Mesothelial cell of epicardium (in vitro differentiated cells): ENCODE measurements at places on chromosomes 2 and 18. TPM values are rescaled to one million over a fixed set of nuclear protein-coding genes. Genes with fewer than 3 reads are reported as not detected.
A peak's percentile ranks its signal among the peaks of the same experiment; 100 is the strongest.

AQP12B gene
- not detected in 3 replicates for total RNA-seq

DNA sequence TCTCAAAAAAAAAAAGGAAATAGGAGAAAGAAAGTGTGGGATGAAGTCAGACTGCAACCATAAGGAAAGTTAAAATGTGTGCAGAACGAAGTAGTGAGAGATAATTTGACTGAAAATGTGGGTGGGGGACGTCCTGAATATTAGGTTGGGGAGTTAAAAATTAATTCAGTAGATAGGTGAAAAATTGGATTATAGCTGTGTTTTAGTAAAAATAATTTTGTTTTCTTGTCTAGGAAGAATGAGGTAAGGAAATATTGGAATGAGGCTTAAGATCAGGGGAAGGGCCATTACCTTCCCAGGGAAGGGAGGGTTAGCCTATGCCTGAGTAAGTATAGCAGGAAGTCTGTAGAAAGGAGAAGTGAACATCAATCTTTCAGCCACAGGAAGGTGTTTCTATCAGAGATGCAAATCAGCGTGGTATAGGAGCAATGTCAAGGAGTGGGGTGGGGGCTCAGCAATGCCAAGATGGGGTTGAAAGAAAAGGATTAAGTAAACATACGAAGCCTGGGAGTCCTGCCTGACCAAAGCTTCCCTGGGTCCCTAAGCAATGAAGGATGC lies 250.9 kb downstream of the PIEZO2 start:
- H3K27ac ChIP-seq, result no peak overlapping the region
- H3K27me3 ChIP-seq, result peaks cover 1% of the 10 kb centered on the region
- DNase-seq, result no peak
- H3K4me1 ChIP-seq, result peaks cover 7% of the 10 kb centered on the region
- H3K4me3 ChIP-seq, result no peak overlapping the region

- H3K27me3 ChIP-seq, result no peaks in the 10 kb centered on the region
- DNase-seq, result no peak
- H3K4me3 ChIP-seq, result no peak overlapping the region
- H3K27ac ChIP-seq, result no peak overlapping the region
- H3K36me3 ChIP-seq, result peaks cover 7% of the 10 kb centered on the region
Measured at GRCh38 chr2:58081000-58081399, 34.4 kb downstream of the VRK2 start.

- H3K27me3 ChIP-seq, result peaks cover 4% of the 10 kb centered on the region
- no peak for DNase-seq
Measured at GRCh38 chr2:84924173-84925106, 19.0 kb downstream of the TMSB10 start.

GRCh38 chr2:72134997-72135800 lies 12.5 kb downstream of the CYP26B1 start:
- peaks cover 90% of the 10 kb centered on the region for H3K4me1 ChIP-seq
- peak overlapping the region; percentile 97 for H3K27ac ChIP-seq
- DNase-seq, result no peak
- H3K36me3 ChIP-seq, result peaks cover 27% of the 10 kb centered on the region
- H3K4me3 ChIP-seq, result peak overlapping the region; percentile 68

GRCh38 chr2:190432567-190433231 lies 24.5 kb downstream of the MFSD6 start:
- no peak for DNase-seq
- no peak overlapping the region for H3K4me3 ChIP-seq
- H3K27ac ChIP-seq, result peak overlapping the region; percentile 52
- H3K4me1 ChIP-seq, result peaks cover 9% of the 10 kb centered on the region
- H3K36me3 ChIP-seq, result peaks cover 24% of the 10 kb centered on the region
- H3K27me3 ChIP-seq, result no peaks in the 10 kb centered on the region

DNA sequence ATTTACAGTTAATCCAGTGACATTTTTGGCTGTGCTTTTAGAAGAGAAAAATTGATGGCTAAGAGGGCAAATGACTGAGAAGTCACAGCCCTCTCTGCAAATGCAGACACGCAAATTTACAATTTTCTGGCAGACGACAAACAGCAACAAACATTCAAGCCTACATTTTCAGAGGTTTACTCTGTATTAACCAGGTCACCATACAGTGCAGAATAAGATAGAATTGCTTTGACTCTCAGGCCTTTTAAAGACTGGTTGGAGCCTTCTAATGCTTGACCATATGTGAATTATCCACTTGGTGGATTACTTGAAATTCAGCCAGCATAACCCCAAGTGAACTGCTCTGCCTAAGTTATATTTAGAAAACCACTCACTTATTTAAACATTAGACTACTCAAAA lies 280.9 kb upstream of the STON1 start:
- peaks cover 11% of the 10 kb centered on the region for H3K4me1 ChIP-seq
- H3K4me3 ChIP-seq, result no peak overlapping the region
- DNase-seq, result no peak
- H3K36me3 ChIP-seq, result no peaks in the 10 kb centered on the region
- H3K27me3 ChIP-seq, result no peaks in the 10 kb centered on the region
- H3K27ac ChIP-seq, result peak overlapping the region; percentile 65

- H3K27me3 ChIP-seq, result peaks cover 9% of the 10 kb centered on the region
- peak overlapping the region; percentile 86 for H3K27ac ChIP-seq
- DNase-seq, result no peak
- no peaks in the 10 kb centered on the region for H3K36me3 ChIP-seq
Measured at GRCh38 chr2:100214265-100214971, 72.0 kb upstream of the AFF3 start.
